ENCODE measurements at places on chromosomes 13 and 19. TPM values are rescaled to one million over a fixed set of nuclear protein-coding genes. Genes with fewer than 3 reads are reported as not detected.

SLITRK6 gene
- total RNA-seq, result not detected

DNA sequence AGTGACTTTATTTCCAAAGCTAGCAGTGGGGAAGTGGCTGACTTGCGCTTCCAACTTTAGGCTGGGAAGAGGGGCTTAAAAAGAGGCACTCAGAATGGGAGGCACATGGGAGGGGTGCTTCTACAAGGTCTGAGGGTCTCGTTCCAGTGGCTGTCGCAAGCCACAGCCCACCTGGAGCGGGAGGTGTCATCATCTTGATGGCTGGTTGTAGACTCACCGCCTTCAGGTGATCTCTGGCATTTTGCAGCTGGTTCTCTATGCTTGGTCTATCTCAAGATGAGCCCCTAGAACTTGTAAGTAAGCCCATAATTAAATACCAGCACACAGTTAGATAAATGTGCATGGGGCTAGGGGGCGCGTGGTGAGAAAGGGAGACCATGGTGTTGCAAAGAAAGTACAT lies 9.2 kb downstream of the TEX29 start:
- DNase-seq, result no peak

IQCN gene
- total RNA-seq, result 8.7 TPM

LRP3 gene
- total RNA-seq, result 32.2 TPM

FCER2 gene
- 1.4 TPM for total RNA-seq

- DNase-seq, result no peak
These were observed 45.5 kb upstream of the C13orf46 start for GRCh38 chr13:114019367-114019766.

TSSK6 gene
- total RNA-seq, result 3.6 TPM

FGF21 gene
- total RNA-seq, result not detected

CADM4 gene
- 1.9 TPM for total RNA-seq

GRCh38 chr19:8333767-8334457 lies 9.2 kb downstream of the KANK3 start:
- no peak for DNase-seq

ZNF835 gene
- 14.5 TPM for total RNA-seq

GRCh38 chr19:45575216-45575615 lies 9.4 kb downstream of the OPA3 start:
- no peak for DNase-seq

GRCh38 chr19:33231511-33231910 lies 5.9 kb upstream of the SLC7A10 start:
- no peak for DNase-seq

GJA3 gene
- under 0.01 TPM for total RNA-seq

ZNF626 gene
- total RNA-seq, result 22.9 TPM

OR4F17 gene
- total RNA-seq, result not detected

GRCh38 chr19:16142032-16142580 lies 1.4 kb upstream of the HSH2D start:
- no peak for DNase-seq

- no peak for DNase-seq
These were observed at the start of gene DMKN for GRCh38 chr19:35513628-35514281. Gene DMKN, minus strand, starts transcription at chr19:35513649. Its CDS starts 174 bp downstream, at chr19:35513475.

DNA sequence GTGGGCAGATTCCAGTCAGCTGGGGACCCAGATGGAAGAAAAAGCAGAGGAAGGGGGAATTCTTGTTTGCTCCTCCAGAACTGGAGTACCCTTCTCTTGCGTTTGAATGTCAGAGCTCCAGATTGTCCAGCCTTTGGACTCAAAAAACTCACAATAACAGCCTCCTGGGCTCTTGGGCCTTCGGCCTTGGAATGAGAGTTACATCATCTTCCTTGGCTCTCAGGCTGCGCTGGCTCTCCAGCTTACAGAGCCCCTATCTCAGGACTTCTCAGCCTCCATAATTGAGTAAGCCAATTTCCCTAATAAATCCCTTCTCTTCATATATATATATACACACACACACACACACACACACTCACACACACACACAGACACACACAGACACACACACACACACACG lies 1215.7 kb upstream of the SLC10A2 start:
- DNase-seq, result no peak

- no peak for DNase-seq
These were observed 2532.9 kb downstream of the PCDH9 start for GRCh38 chr13:64697226-64697625.

CEACAM4 gene
- total RNA-seq, result 4.0 TPM

DNA sequence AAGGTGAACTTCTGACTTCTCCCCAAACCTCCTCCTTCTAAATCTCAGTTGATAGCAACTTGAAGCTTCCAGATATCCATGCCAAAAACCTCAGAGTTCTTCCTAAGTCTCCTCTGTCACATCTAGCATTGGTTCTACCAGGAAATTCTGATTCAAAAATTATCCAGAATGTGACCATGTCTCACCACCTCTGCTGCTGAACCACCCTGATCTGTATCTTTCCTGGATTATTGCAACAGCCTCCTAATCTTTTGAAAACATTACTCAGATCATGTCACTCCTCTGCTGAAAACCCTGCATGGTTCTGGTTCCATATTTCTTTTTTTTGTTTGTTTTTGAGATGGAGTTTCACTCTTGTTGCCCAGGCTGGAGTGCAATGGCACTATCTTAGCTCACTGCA lies 78.7 kb upstream of the TNFSF11 start:
- DNase-seq, result no peak

UBE2M gene
- 18.9 TPM for total RNA-seq

DNA sequence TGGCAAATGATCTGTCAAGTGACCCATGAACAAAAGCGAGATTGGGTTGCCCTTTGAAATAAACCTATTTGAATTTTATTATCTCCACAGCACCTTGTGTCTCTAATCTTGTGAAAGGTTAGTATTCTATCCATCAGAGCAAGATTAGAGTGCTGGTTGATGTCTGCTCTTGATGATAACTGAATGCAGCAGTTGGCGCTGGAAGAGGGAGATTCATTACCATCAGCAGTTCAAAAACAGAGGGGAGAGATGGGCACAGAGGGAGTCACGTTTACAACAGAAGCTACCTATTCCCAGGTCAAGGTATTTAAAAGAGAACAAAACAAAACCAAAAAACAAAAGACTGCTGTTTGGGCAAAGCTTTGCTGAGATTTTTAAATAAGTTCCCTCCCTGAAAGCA lies 588.1 kb downstream of the GPC6 start:
- DNase-seq, result no peak

DNA sequence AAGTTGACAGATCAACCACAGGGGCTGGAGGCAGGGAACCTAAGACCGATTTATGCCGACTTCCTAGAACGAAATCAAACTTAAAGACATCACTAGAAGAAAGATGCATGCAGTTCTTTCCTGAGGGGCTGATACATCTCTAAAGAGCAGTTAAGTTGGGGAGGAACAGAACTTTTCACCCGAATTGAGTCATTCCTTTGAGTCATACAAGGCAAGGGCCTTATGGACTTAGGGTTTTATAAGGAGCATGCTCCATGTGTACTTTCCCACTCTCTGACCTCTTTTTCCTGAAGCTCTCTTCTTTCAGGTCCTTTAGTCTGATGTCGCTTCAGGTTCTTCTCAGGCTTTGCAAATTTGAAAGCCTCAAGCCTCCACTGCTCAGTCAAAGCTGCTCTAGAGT lies 7.9 kb upstream of the FBXL3 start:
- no peak for DNase-seq

ARHGEF18 gene
- 21.8 TPM for total RNA-seq

- DNase-seq, result no peak
These were observed 1169.6 kb downstream of the EFNB2 start for GRCh38 chr13:105365831-105366230.

IRGC gene
- not detected for total RNA-seq

- no peak for DNase-seq
These were observed 58.8 kb upstream of the UBL3 start for GRCh38 chr13:29909081-29909730.

GRCh38 chr13:99749271-99750019 lies 222.1 kb downstream of the ZIC5 start:
- DNase-seq, result no peak

GRCh38 chr19:5148794-5149190 lies 179.9 kb downstream of the KDM4B start:
- no peak for DNase-seq

DNA sequence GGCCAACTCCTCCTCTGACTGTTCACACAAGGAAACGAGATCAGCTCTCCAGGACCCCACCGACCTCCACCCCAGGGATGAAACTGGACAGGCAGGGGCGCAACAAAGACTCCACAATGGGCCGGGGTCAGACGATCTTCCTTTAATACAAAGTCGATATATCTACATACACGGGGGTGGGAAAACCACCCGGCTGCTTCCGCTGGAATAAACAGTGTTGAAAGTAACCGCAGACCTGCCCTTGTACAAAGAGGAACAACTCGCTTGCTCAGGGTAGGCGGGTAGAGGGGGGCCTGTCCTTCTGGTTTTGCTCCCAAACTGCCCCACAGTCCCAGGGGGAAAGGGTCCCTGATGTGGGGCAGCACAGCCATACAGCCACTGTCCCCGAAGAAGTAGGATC lies 135.2 kb downstream of the PTPRS start:
- no peak for DNase-seq

ZNF573 gene
- total RNA-seq, result 18.8 TPM

GRCh38 chr19:6011794-6012193 lies 33.9 kb upstream of the RANBP3 start:
- no peak for DNase-seq

GRCh38 chr13:75404726-75405125 lies 77.2 kb downstream of the TBC1D4 start:
- no peak for DNase-seq

DNA sequence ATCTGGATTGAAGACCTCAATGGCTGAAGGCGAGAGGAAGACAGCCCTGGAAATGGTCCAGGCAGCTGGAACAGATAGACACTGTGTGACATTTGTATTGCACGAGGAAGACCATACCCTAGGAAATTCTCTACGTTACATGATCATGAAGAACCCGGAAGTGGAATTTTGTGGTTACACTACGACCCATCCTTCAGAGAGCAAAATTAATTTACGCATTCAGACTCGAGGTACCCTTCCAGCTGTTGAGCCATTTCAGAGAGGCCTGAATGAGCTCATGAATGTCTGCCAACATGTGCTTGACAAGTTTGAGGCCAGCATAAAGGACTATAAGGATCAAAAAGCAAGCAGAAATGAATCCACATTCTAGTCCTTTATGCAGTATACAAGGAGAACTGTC lies 1.2 kb downstream of the POLR1D start:
- no peak for DNase-seq

GRCh38 chr13:98526182-98526512 lies 50.8 kb downstream of the STK24 start:
- DNase-seq, result no peak

DNA sequence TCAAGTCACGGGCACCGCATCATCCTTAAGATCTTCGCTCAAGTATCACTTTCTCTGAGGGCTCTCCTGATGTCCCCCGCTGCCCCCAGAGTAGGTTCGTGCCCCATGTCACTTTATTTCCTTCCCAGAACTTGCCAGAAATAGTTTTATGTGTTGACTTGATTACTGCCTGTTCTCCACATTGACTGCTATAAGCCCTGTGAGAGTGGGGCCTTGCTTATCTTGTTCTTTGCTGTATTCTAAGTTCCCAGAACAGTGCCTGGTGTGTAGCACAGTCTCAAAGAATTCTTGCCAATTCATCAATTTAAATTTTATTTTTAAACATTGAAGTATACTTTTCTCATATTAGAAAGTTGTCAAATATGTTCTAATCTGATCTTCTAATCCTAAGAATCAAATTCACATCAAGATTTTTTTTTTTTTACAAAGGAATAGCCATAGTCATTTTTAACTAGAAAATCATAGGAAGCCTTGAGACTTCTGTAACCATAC lies 32.1 kb upstream of the GPR183 start:
- DNase-seq, result no peak

GRCh38 chr13:36341718-36342117 lies 4.5 kb downstream of the SPART start:
- no peak for DNase-seq

CXCL17 gene
- total RNA-seq, result not detected

- no peak for DNase-seq
These were observed 71.1 kb downstream of the MZT1 start for GRCh38 chr13:72656357-72656756.

FEM1A gene
- 15.7 TPM for total RNA-seq

DNA sequence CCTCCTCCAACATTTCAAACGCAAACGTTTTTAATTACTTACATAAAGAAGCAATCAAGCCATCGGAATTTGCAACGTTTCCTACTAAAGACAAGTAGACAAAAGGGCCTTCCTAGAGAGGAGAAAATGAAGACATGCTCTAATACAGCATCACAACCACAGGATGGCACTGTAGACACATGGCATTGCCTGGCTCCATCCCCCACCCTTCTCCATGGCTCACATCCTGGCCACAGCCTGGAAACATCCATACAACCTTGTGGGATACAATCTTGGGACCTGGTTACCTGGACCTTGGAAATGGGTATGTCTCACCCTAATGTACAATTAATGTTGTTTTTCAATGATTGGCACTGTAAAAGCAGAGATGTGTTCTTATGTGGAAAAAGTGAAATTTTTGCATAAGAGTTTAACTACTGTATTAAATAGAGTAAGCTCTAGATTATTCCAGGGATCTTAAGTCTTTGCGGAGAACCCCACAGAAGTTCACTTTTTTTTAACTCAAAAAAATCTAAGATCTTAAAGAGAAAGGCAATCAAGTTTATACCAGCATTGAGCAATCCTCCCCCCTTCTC lies 21.5 kb downstream of the EBPL start:
- DNase-seq, result no peak

HOMER3 gene
- total RNA-seq, result 100 TPM

DNA sequence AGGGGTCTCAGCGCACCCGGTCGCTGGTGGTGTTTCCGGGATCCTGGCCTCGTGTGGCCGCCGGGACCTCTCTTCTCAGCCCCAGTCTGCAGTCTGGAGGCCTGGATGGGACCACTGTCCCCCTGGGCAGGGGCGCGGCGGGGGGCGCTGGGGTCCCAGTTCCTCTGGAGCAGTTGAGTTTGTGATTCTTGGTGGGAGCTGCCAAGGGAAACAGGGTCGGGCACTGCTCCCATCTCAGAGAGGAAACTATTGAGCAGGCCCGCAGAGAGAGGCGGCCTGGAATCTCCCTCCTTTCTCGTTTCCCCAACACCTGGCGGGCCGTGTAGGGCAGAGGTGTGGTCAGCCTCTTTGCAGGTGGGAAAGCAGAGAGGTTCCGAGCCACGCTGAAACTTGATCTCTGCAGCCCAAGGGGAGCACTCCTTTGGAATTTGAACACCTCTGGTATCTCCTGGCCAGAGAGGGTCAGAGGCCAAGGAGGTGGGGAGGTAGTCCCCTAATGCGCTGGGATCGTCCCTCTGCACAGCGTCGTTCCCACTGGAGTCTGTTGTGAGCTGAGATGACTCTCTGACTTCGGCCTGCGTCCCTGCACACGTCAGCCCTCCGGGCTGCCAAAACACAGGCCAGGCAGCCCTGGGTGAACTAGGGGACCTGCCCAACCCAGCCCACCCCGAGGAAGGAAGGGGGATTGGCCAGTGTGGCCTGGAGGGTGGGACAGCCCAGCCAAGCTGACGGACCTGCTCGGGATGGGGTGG lies 741 bp downstream of the PLEKHF1 start:
- no peak for DNase-seq

GRCh38 chr13:35731471-35731870 lies 255.0 kb upstream of the MAB21L1 start:
- DNase-seq, result no peak

DNA sequence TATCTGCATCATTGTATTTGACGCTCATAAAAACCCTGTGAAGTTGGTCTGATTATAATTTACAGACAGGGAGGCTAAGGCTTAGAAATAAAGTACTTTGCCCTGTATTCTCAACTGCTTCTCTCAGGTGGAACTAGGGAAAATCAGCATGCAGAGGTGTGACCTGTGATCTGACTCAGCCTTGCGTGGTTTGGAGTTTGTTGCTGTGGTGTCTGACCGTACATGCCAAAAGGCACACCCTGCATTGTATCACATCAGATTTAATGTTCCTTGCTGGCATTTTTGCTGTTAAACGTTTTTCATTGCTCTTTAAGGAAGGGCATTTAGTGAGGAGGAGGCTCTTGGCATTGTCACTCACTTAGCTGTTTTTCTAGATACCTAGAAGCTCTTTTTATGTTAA lies 58.8 kb upstream of the C1QTNF9B start:
- DNase-seq, result no peak
